ENCODE measurements at places on chromosomes 12 and 14.

GRCh38 chr14:69812711-69813110, 15.7 kb upstream of the SLC10A1 start:
- DNase-seq, result no peak

- DNase-seq, result no peak
These were observed 276 bp upstream of the BMAL2 start for GRCh38 chr12:27332407-27332713.

DNA sequence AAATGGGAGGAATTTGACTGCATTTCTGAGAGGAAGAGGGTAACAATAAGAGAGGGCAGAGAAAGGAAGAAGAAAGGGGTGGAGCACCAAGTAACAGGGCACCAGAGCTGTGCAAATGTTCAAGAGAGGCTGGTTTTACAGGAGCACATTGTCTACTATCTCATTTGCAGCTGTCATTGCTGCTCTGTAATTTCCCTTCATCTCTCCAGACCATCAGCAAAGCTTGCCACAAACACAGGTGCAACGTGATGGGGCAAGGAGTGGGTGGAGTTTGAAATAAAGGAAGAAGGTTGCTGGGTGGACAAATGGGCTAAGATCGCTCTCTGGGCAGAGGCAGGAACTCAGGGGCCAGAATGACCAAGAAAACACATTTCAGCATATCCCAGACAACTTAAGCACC, 47.9 kb upstream of the PLEKHG6 start:
- no peak for DNase-seq

DNA sequence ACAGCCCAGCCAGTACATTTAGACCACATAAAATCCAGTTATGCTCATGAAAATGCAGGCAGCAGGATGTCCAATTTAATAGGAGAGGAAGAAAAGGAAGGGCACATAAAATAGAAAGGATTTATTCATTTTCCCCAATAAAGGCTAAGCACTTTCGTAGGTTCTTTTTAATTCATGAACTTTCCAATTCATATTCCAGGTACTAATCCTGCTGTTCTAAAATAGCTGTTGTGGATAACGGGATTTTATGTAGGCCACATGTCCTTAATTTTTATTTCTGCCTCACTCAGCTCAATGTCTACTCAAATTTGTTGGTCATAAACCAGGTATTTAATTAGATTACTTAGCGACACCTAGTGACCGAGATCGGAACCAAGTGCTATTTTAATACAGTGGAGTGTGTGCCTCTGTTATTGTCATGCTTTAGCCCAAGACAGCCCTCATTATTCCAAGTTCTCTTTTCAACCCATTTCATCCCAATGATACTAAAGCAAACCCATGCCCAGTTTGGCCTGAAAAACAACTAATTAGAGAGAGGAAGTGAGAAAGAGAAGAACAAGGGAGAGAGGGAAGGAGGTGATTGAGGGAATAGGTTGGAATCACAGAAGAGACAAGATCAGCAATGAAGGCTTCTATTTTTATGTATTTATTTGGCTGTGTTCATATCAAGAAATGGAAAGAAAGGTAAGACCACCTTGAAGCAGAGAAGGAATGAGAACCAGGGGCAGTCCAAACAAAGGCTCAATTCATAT, 45.9 kb upstream of the IFNG-AS1 start:
- peak; percentile 63 for DNase-seq

DNA sequence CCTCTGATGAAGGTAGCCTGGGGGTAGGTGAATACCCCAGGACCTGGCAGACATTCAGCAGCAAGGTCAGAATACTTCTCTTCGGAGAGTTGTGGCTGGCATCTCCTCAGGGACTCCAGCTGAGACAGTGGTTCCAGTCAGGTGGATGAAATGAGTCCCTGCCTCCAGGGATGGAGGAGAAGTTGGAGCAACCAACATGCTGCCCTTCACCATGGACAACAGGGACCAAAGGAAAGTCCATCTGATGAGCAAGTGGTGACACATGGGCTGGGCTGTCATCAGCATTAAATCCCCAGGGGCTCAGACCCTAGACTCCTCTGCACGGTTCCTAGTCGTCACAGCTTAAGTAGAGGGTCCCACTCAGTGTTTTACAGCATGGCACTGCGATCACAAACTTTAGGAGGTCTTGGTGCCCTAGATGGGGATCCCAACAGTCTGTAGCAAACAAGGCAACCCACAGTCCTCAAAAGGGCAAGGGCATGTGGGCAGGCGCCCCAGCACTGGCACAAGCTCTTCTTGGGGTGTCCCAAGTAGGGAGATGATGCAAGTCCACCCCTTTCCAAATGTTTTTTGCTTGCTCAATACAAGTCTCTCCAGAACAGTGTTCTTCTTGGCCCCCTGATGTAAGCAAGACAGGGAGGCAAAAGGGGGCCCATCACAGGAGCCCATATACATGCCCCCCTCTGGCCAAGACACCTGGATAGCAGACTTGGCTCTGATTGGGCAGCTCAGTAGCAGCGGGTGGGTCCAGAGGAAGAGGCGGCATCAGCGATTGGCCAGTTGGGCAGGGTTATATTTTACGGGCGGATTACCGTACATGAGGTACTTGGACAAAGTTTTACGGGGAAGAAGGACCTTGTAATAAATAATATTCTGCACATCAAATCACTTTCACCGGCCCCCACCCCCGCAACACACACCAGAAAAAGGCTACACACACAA, 10.8 kb upstream of the CDH24 start:
- no peak for DNase-seq

DNA sequence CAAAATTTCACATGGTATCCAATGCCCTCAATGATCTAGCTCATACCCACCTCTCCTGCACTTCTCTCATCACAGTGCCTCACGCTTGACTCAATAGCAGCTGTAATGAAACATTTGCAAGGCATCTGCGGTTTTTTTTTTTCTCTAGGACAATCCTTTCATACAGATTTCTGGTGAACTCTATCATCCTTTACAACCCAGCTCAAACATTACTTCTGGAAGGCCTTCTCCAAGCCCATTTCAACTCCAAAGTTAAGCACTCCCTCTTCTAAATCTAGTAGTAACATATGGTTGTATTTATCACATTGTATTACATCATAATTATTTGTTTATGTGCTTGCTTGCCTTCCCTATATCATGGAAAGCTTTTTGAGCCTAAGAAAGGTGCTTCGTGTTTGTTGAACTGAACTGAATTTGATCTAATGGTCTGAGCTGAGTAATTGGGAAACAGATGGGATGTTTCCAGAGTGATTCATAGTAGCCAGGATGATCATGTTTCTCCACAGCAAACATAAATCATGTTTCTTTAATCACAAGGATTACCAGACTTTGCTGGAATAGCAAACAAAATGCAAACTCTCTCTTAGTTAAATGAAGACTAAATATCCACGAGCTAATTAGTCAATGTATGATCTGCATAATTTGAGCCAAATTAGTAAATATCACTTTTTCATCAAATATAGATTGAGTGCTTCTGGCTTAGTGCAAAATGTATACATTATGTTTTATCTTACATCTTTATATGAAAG, 14.3 kb downstream of the CFL2 start:
- DNase-seq, result peak; percentile 74

GRCh38 chr12:79119796-79120195, 255.2 kb downstream of the SYT1 start:
- DNase-seq, result no peak

DNA sequence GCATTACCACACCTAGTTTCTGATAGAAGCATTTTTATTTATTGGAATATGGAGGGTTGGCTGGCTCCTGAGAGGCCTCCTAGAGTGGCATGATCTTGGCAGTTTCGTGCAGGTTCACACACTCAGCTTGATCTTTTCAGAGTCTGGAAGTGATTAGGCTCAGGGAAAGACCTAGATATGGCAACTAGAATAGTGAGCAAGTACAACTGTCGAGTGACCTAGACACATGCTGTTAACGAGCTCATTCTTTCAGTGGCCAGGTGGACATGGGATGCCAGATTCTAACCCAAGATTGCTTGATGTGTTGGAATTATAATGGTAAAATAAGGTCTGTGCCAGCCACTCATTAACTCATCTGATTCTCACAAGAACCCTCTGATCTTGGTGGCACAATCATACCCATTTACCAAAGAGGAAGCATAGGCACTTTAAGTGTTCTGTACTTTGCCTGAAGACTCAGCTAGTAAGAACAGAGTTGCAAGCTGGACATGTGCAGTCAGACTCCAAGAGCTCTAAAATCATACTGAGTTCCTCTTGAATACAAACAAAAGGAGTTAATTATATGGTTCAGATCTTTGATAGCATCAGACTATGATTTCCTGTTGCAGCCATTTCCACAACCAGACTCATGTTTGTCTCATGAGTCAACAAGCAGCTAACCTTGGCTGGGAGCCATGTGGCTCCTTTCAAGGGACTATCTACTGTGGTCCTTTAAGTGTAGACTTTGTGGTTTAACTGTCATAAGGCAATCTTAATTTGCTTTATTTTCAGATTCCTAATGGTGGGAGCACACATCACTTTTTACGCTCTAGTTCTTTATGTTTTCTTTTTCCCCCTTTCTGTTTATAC, 144.2 kb downstream of the PLEKHA5 start:
- peak; percentile 97 for DNase-seq

GRCh38 chr12:109455706-109456105, 21.4 kb downstream of the KCTD10 start:
- DNase-seq, result no peak

GRCh38 chr12:46965880-46966279, 113.5 kb upstream of the PCED1B start:
- DNase-seq, result no peak

DNA sequence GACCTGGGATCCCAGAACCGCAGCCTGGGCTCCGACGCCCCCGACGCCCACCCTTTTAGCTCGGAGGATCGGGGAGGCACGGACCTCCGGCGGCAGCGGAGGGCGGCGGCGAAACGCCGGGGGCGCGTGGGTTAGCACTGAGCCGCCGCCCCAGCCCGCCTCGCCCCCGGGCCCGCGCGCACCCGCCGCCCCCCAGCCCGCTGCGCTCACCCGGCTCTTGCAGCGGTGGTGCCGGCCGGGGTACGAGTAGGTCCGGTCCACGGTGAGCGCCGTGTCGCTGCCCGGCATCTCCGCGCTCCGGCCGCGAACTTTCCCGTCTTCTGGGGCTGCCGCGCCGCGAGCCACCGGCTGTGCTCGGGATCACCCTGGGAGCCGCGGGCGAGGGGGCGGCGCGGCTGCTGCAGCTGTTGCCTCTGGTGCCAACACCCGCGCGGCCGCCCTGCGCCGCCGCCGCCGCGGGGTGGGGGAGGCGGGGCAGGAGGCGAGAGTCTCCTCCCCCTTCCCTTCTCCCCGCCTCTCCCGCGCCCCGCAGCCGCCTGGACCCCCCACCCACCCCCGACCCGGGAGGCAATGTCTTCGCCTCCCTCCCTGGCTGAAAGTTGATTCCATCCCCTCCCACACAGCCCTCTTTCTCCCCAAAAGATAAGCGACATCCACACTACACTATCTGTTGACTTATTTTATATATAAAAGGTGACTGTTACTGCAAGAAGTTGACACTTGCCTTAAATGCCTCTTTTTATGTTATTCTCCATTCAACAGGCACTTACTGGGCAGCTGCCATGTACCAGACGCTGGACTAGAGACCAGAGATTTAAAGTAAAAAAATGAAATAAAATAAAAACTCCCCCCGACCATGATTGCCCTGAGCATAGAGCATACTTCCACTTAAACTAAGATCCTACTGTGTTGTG, at the start of gene TMCC3:
TSS of gene TMCC3 (minus strand) at position 415 of the 914 bp plus-strand sequence. CDS start at position 288, 127 bp downstream.
- DNase-seq, result no peak

GRCh38 chr14:79544698-79545070, 666.6 kb downstream of the DIO2 start:
- DNase-seq, result no peak

DNA sequence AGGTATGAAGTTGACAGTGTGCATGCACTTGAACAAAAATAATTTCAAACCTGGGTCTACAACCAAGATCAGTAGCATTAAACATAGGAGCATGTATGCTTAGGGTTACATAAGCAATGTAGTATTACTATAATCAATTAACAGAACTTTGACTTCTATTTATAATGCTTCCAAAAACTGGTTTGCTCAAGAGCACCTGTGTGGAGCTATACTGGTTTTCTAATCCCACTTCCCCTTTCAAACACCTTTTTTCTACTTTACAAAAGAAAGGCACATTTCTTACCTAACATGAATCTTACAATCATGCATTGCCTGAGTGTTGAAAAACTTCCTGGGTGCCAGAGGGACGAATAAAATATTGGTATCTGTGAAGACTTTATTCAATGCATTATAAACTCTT, 72.7 kb downstream of the EFCAB11 start:
- DNase-seq, result no peak

DNA sequence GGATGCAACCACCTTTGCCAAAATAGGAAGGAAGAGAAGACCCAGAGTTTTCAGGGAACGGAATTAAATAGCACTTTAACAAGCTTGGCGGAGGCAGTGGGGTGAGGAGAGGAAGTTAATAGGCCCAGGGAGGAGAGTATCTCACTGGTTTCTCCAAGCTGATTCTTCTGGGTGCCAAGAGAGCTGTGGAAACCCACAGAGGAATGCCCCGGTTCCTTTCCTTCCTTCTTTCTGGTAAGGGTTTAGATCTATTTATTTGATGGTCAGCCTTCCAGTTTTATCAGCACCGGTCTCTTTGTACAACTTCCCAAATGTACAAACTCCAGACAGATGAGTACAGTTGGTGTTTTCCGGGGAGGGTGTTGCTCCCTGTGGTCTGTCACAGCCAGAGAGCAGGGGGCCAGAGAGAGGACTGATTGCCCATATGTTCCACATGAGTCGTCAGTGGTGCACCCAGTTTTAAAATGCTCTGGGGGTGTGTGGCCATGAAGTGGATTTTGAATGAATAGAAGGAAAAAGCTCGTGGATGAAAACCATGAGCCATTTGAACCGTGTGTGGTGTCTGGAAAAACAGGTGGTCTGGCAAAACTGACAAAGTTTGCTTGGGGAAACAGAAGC, 26.6 kb downstream of the PRKCH start:
- DNase-seq, result no peak

DNA sequence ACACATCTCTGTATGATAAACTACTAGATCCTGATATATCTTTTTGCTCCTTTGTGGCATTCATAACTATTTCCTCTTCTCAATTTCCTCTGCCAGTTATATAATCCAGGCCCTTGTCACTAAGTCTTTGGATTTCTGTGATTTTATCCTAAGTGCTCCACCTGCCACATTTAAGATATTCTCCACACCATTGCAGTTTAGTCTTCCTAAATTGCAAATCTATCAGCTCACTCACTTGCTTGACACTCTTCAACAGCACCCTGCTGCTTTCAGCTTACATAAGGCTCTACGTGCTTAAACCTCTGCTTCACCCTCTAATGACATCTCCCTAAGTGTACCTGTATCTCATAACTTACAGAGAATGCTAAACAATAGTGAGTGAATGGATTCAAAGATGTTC, 1032.2 kb upstream of the SEL1L start:
- DNase-seq, result no peak

GRCh38 chr14:79543967-79544697, 667.2 kb downstream of the DIO2 start:
- DNase-seq, result no peak

- DNase-seq, result no peak
These were observed 10.9 kb downstream of the LGALS3 start for GRCh38 chr14:55139696-55140509.

DNA sequence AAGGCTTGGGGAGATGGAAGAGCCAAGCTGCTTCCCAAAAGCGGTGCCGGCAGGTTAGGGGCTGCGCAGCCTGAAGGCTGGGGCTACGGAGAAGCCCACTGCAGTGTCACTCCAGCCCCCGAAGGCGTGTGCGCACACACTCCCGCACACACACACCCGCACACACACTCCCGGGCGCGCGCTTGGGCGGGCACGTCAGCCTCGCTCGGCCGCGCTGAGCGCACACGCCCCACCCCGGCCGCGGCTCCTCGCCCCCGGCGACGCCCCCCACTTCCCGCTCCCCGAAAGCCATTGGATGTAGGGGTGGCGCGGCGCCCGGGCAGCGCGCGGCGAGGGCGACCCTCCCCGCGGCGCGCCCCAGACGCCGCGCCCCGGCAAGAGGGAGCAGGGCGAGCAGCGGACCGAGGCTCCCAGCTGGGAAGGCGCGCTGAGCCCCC, at the start of gene KCNK10:
TSS of gene KCNK10 (minus strand) at position 184 of the 437 bp plus-strand sequence. CDS start 471 bp downstream, outside the sequence.
- no peak for DNase-seq
